Right ventricle myocardium inferior (tissue), 1 donor: ENCODE measurements at places on chromosomes 3 and 15.

DNA sequence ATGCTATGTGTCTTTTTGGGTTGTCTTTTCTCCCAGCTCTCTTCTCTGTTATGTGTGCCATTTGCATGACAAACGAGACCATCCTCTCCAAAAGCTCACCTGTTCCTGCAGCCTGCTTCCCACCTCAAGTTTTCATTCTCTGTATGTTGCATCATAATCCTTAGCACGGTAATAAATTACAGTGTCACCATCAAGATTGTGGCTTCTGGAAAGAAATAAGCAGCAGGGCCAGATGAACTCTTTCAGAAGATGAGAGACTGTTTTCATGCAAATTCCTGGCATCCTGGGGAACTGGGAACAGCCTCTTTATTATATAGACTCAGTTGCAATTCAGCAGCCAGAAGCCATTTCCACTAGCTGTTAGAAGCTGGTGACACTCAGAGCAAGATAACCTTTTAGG is 436.7 kb downstream of the EPHB1 start:
- DNase-seq, result no peak

GRCh38 chr3:146421819-146422759 is 47.3 kb downstream of the PLSCR2 start:
- no peak for DNase-seq

GRCh38 chr15:71149646-71150557 is 34.6 kb downstream of the THSD4 start:
- DNase-seq, result no peak

DNA sequence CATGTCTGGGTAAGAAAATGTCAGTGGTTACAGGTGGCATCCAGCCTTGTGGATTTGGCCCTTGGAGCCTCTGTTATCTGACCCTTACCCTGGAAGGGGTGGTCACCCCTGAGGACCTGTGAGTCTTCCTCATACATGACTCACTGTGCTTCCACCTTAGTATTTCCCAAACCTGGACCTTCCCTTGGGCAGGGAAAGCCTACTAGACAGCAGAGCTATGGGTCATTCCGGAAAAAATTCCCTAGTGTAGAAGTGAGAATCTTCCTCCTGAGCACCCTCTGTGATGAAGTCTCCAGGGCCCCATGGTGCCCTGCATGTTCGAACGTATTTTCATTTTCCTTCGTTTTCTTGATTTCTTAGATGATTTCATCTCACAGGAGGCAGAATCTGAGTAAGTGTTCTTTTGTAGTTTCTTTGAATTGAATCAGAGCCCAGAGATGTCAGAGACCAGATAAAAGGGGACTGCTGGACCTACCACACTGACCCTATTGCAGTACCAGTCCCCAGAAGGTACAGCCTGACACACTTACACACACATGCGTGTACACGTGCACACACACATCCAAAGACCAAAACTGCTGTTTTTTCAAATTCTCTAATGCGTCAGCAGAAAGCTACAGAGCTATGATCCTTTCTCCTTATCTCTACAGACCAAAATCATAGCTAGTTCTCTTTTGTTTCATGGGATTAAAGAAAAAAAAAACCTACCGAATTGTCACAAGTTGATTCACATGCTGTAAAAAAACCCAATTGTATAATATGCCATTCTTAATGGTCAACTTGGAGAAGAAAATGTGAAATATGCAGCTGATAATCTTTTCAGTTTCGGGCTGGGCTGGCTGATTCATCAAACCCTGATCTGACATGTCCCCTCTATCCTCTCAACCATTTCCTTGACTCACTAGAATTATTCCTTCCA is 50.5 kb upstream of the ARHGEF3 start:
- DNase-seq, result no peak

DNA sequence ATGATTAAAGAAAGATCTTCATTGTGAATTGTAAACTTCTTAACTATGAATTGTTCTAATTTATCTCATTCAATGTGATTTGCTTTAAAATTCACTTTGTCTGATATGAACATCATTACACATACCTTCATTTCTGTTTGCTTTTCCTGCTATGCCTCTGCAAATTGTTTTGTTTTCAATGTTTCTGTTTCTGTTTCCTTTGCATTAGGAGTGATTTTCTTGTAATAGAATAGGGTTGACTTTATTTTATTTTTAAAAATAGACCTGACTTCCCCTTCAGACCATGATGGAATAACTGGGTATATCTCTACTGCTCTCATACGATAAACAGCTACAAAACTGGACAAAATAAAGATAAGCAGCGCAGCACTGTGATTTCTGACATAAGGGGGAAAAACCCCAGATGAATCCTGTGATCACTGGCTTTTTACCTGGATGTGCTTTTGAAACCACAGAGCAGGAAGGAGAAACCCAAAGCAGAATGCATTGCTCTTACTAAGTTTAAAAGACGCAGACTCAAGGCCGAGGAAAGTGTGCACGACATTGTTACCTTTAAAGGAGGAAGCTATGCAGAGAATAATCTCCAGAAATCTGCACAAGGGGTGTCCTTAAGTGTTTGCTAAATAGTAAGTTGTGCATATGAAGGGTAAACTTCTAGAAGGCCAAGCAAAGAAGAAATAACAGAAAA is 420.2 kb downstream of the TBC1D5 start:
- DNase-seq, result no peak

DNA sequence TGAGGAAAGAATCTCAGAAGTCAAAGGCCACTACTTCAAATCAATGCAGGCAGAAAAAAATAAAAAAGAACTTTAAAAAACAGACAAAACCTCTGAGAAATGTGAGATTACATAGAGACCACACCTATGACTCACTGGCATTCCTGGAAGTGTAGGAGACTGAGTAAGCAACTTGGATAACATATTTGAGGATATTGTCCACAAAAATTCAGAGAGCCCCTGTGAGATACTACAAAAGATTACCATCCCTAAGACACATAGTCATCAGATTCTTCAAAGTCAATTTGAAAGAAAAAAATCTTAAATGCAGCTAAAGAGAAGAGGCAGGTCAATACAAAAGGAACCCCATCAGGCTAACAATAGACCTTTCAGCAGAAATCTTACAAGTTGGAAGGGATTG is 887.3 kb downstream of the NTRK3 start:
- no peak for DNase-seq

DNA sequence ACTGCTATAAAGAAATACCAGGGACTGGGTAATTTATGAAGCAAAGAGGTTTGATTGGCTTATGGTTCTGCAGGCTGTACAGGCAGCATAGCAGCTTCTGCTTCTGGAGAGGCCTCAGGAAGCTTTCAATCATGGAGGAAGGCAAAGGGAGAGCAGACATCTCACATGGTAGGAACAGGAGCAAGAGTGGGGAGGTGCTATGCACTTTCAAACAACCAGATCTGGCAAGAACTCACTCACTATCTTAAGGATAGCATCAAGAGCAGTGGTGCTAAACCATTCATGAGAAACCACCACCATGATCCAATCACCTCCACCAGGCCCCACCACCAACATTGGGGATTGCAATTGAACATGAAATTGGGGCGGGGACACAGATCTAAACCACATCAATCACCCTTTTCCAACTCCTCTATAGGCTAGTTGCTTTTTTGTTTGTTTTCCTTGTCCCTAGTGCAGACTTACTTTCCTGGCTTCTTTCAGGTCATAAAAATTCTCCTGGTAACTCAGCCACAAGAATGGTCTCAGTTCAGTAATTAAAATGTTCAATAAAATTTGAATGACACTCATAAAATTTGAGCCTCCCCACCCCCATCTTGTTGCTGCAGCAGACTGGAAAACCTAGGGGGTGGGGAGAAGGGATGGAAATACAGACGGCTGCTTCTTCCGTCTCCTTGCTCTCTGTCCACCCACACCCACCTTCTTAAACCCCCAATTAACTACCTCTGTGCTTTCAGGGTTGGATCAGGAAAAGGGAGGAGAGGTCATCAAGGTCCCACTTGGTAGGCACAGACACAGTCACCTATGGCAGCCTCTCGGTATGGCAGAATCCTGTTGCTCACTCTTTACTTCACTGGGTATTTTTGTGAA is 16.3 kb upstream of the TIPARP start:
- no peak for DNase-seq

- DNase-seq, result no peak
These were observed 45.7 kb upstream of the LCTL start for GRCh38 chr15:66611257-66612053.
